CMK (cell line): ENCODE measurements at places on chromosomes 1 and 21.

- DNase-seq: peak; percentile 51
Measured at GRCh38 chr1:24111996-24112779, at the start of gene MYOM3. Gene MYOM3, minus strand, starts transcription at chr1:24112135. Its CDS starts 3,499 bp downstream, at chr1:24108636.

DNA sequence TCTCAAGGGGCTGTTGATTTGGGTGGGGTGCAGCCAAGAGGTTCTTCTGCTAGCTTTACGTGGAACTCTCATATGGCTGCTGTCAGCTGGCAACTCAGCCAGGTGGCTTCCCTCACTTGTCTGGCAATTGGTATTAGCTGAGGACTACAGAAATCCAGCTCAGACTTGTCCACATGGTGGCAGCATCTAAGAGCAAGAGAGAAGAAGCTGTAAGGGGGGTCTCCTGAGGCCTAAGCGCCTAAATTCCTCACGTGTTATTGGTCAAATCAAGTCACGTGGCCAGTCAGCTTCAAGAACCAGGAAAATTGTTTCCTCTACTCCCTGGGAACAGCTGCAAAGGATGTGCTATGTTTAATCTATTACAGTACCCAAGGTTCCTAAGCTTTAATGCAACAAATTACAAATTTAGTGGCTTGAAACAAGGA is 4.2 kb upstream of the DYRK3 start:
- DNase-seq: peak; percentile 85

- DNase-seq: no peak
Measured at GRCh38 chr1:4924356-4924755, 269.9 kb downstream of the AJAP1 start.

DNA sequence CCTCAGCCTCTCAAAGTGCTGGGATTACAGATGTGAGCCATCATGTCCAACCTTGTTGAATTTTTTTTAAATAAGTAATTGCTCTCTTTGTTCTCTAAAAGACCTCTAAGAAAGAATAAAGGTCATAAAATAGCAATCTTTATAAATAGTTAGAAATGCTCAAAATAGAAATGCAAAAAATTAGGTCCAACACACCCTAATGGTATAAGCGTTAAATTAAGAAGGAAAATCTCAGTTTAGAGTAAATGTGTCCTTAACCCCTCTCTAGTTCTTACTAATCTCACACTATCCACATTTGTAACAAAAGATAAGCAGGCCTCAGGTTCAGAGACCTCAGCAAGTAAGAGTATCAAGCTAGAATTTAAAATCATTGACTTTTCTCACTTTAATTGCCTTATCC is 38.3 kb upstream of the GLIS1 start:
- DNase-seq: no peak

- no peak for DNase-seq
Measured at GRCh38 chr1:10980841-10981727, 31.4 kb upstream of the TARDBP start.

GRCh38 chr1:87155648-87156047 is 173.0 kb upstream of the LMO4 start:
- no peak for DNase-seq

GRCh38 chr1:79587229-79587628 is 580.7 kb upstream of the ADGRL4 start:
- no peak for DNase-seq

- DNase-seq: no peak
Measured at GRCh38 chr21:27725916-27726315, 759.0 kb upstream of the ADAMTS5 start.

DNA sequence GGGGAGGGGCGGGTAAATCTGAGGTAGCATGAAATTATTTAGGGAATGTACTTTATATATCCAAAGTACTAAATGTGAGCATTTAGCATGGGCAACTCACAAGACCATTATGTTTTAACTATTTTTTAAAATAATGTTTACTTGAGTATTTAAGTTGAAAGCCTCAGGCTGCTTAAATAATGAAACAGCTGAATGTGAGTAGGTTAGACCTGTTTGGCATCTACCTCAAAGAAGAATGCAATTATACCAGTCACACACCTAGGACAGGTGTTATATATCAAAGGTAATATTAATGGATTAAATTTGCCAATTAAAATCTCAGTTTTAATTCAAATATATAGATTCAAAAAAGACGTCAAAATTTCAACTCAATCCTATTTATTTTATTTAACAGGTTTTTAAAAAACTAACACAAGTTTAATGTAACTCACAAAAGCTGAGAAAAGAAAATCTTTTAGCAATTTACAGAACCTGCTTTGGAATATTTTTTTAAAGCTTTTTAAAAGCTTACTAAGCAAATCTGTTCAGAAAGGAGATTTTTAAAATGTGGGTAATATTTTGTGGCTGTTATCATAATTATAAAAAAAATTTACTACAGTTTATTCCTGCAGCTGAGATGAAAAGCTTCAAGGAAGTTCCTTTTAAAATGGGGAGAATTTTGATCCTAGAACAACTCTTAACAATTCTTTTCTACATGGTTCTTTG is 104.6 kb upstream of the LBR start:
- no peak for DNase-seq

DNA sequence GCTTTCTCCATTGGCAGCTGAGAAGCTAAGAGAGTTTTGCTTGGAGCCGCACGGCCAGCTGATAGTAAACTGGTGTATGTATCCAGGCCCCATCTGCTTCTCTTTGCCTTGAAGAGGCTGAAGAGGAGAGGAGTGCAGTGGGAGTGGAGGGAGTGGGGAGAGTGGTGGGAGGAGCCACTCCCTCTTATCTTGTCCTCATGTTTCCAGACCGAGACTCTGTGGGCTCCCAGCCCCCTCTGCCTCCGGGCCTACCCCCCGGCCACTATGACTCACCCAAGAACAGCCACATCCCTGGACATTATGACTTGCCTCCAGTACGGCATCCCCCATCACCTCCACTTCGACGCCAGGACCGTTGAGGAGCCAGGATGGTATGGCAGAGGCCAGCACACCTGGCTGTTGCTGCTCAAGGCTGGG is 6.0 kb upstream of the LRRC71 start:
- no peak for DNase-seq

DNA sequence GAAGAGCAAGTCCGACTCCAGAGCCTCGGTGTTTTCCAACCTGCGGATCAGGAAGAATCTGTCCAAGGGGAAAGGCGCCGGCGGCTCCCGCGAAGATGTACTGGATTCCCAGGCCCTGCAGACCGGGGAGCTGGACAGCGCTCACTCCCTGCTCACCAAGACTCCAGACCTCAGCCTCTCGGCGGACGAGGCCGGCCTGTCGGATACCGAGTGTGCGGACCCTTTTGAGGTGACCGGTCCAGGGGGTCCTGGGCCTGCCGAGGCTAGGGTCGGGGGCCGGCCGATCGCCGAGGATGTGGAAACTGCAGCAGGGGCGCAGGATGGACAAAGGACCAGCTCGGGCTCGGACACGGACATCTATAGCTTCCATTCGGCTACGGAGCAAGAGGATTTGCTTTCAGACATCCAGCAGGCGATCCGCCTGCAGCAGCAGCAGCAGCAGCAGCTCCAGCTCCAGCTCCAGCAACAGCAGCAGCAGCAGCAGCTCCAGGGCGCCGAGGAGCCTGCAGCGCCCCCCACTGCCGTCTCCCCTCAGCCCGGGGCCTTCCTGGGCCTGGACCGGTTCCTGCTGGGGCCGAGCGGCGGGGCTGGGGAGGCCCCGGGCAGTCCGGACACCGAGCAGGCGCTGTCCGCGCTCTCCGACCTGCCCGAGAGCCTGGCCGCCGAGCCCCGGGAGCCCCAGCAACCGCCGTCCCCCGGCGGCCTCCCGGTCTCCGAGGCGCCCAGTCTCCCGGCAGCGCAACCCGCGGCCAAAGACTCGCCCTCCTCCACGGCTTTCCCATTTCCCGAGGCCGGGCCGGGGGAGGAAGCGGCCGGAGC is 827 bp downstream of the FMN2 start:
- no peak for DNase-seq

DNA sequence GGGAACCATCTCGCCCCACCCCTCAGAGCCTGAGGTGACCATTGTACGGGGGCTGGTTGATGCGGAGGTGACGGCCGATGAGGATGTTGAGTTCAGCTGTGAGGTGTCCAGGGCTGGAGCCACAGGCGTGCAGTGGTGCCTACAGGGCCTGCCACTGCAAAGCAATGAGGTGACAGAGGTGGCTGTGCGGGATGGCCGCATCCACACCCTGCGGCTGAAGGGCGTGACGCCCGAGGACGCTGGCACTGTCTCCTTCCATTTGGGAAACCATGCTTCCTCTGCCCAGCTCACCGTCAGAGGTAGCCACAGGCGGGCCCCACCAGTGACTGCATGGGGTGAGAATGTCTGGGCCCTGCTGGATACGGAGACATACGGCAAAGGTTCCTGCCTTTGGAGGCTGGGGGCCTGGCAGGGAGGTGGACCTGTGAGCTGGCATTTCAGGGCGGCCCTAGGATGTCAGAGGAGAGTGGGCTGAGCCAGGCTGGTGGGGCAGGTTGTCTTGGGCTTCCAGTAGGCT is 98.5 kb downstream of the TRIM11 start:
- no peak for DNase-seq

DNA sequence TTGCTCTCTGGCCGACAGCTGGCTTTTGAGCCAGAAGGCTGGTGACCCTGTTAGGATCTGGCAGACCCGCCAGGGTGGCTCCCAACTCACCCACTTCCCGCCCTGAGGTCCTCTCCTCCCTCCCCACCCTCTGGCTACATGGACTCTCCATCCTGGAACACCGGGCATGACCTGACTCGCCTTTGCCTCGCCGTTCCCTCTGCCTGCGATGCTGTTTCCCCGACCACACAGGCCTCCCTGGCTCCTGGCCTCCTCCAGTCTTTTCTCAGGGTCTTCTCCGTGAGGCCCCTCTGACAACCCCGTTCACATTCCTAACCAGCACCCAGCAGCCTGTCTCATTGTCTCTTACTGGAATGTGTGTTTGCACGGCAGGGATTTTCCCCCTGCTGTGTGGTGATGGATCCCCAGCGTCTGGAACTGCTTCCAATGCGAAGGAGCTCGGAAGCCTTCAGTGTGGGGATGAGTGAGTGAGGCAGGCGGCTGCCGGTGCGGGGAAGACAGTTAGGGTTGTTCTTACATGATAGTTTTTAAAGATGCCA is 46.0 kb upstream of the POFUT2 start:
- DNase-seq: no peak

GRCh38 chr1:24294716-24295371 is 24.3 kb upstream of the GRHL3 start:
- DNase-seq: no peak

DNA sequence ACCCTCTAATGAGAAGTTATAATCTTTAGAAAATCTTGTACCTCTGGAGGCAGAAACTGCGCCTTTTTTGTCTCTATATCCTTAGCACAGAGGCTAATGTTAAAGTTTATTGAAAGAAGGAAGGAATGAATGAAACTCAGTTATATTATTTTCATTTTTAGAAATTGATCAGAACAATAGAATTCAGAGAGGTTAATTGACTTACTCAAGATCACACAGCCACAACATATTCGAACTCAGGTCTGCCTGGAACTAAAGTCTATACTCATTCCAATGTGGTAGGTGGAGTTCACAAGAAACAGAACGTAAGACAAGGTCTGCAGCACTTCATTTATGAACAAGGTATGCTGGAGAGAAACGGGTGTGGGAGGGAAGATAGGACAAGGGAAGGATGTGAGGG is 23.0 kb upstream of the ITPKB start:
- no peak for DNase-seq

- no peak for DNase-seq
Measured at GRCh38 chr1:15489052-15489736, 13.3 kb downstream of the CELA2B start.

GRCh38 chr1:215043401-215043800 is 39.1 kb upstream of the KCNK2 start:
- DNase-seq: no peak

DNA sequence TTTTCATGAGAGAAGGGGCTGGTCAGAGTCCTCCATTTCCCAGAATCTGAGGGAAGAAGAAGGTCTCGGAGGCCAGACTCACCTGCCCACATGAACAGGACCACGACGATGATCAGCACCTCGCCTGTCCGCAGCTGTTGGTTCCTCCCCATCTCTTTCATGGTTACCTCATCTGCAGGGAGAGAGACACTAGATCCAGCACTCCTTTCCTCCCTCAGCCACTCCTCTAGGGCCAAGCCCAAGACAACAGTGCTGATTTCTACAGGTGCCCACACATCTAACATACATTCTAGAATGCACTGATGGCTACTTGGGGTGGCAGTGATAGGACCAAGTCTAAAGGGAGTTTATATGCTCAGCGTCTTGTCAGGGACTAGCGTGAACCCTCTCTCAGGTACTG is 3.0 kb downstream of the FNDC5 start:
- no peak for DNase-seq

DNA sequence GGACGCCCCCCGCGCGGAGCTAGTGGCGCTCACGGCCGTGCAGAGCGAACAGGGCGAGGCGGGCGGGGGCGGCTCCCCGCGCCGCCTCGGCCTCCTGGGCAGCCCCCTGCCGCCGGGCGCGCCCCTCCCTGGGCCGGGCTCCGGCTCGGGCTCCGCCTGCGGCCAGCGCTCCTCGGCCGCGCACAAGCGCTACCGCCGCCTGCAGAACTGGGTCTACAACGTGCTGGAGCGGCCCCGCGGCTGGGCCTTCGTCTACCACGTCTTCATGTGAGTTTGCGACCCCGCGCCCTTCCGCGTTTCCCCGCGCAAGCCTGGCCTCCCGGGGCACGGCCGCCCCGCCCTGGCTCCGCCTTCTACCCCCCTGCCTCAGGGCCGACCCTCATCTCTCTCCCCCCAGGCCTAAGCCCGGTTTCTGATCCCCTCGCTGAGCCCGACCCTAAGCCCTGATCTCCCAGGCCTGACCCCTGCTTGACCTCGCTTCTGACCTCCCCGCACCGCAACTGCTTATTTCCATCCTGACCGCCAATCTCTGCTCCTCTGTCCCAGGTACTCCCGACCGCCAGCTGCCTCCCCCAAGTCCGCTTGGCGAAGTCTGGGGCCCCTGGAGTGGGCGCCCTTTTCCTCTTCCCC is 669 bp downstream of the KCNQ4 start:
- DNase-seq: no peak

GRCh38 chr1:165137551-165138316 is 218.8 kb downstream of the LMX1A start:
- DNase-seq: no peak

GRCh38 chr1:41754540-41754939 is 164.2 kb downstream of the HIVEP3 start:
- DNase-seq: no peak

DNA sequence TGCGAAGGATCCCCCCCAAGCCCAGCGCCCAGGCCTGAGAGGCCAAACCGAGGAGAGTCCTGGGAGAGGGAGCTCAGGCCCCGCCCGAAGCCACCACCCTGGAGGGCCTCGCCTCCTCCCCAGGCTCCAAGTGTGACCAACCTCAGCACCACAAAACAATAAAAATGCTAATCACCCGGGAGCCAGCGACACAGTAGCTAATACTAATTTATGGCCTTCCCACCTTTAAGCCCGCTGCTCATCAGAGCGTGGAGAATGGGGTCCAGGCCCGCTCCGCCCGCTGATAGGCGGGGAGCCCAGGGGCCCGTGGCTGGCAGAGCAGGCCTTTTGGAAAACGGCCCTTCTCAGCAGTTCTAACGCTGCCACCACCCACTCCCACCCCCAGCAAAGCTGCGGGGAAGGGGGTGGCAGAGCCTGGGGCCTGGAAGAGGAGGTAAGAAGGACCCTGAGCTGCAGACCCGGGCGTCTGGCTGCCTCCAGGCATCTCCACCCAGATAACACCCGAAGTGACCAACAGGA is 20.4 kb upstream of the TAS1R2 start:
- DNase-seq: no peak
